K562 (cell line): ENCODE measurements at places on chromosomes 11 and 22. TPM values are rescaled to one million over a fixed set of nuclear protein-coding genes. Genes with fewer than 3 reads are reported as not detected.

GRCh38 chr11:2256951-2257700, 13.3 kb downstream of the ASCL2 start:
- no peak for DNase-seq

DNA sequence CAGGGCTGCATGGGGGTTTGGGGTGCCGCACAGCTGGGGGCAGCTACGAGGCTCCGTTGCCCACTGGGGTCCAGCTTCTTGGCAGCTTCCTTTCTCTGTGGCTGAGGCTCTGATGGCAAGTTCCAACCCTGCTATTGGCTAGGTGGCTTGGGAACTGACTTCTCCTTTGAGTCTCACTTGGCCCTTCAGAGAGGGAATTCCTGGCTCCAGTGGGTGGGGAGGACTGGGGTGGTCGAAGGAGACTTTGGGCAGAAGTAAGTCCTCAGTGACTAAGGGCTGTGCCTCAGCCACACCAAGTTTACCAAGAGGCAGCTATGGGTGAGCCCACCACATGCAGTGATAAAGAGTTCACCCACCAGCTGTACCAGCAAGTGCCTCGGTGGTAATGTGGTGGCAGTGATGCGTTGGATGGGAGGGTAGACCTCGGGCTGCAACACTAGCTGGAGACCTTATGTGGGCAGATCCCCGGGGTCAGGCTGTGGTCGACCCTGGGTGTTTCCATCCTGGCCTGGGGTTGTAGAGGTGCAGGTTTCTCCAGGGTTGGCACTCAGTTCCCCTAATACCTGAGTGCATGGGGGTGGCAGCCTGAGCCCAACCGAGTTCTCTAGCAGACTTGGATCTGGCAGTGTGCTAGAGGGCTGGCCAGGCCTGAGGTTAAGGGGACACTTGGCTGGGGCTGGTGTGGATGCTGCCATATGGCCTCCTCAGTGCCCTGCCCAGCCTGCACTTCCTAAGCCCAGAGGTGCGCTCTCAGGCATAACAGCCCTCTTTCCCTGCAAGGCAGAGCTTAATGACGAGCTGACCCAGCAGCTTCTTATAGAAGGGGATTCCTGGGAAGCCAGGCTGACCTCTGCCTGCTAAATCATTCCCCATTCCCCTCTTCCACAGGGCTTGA, 197.0 kb upstream of the CADM1 start:
- DNase-seq, result no peak

DNA sequence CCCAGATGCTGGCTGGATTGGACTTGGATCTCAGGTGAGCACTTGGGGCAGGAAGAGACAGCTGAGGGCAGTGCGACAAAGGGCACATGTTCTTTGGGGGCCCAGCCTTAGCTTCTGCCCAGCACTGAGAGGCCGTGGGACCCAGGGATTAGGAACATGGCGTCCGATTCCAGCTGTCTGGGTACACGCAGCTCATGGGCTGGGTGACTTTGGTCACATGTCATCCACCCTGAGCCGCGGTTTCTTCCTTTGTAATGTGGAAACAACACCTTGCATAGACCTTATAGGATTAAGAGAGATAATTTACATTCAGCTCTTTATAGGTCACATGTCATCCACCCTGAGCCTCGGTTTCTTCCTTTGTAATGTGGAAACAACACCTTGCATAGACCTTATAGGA, 39.8 kb downstream of the MYO18B start:
- DNase-seq, result no peak

- DNase-seq, result no peak
Observed at GRCh38 chr11:1419811-1420210, 30.1 kb downstream of the BRSK2 start.

GRCh38 chr11:122737951-122738693, 82.6 kb downstream of the UBASH3B start:
- no peak for DNase-seq

DNA sequence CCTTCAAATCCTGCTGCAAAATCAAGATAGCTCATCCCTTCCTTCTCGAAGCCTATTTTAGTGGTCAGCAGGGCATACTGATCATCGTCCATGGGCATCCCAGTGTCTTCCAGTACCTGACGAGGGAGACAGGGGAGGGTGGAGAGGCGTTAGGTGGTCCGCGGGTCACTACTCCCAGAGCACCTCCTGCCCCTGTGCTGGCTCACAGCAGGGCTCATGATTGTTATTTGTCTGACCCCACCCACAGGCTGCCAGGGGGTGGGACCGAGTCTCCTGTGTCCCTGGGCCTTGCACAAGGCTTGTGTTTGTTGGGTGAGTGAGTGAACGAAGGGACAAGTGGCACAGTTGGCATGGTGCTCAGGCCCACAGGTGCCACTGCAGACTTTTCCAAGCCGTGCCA, 177.0 kb downstream of the EFCAB6 start:
- no peak for DNase-seq

GRCh38 chr11:5929571-5930368, 12.3 kb upstream of the OR56A3 start:
- peak; percentile 22 for DNase-seq

GRCh38 chr22:21939461-21939913, 13.2 kb downstream of the PPM1F start:
- no peak for DNase-seq

DNA sequence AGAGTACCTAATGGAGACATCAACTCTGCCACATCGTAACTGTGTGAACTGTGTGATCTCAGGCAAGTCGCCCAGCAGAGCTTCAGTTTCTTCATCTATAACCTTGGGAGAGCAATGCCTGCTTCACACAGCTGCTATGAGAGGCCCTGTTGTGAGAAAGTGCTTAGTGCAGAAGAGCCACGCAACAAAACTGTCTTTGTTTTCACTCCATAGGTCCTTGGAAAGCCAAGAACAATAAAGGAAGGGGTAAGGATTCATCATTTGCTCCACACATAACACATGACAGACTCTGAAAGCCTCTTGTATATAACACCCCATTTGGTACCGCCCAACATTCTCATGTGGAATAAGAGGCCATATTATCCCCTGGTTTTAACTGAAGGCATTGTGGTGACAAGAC, 231.9 kb upstream of the ISX start:
- no peak for DNase-seq

GRCh38 chr11:84817998-84818397, 809.1 kb downstream of the DLG2 start:
- no peak for DNase-seq

DNA sequence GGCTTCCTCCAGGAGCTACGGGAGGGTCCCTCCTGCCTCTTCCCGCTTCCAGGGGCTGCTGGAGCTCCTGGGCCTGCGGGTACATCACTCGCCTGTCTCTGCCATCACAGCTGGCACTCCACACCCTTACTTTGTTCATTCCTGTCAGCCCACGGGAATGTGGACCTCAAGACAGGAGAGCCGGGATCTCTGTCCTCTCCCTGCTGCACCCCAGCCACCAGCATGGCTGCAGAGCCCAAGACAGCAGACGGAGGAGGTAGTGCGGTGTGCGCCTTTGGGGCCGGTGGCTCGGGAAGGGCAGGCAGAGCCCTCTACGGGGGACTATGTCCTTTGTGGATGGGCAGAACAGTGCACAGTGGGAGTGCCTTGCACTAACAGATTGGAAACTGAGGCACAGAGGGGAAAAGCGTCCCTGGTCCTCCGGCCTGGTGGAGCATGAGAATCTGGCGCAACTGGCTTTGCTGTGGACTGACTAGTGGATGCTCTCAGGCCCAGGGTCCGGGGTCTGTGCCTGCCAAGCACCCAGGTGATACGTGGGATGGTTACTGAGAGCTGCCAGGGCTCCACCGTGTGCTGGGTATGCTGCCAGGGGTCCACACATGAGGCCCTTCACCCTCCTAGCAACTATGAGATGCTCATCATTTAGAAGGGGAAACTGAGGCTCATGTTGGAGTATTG, 47.3 kb downstream of the IGF2 start:
- no peak for DNase-seq

DNA sequence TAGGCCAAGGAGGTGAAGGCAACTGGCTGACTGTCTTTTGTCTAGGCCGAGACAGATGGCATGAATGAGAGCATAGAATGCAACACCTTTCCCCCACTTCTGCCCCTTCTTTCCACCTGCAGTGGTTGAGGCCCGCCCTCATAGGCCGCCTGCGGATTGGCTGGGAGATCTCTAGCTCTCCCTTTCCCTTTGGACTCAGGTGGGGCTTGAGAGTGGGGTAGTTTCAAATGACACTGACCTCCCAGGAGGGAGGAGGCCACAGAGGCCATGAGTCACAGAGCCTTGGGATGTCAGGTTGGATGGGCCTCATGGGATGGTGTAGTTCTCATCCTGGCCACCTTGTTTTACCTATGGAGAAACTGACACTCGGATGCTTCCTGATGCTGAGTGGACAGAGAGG, 9.1 kb downstream of the MICAL2 start:
- no peak for DNase-seq

The GPR83 gene
- total RNA-seq, result 0.07 and 0.13 TPM in 2 replicates

The MGAT3 gene
- 11.4 and 11.5 TPM in 2 replicates for total RNA-seq

The APOA4 gene
- total RNA-seq, result not detected in 2 replicates

The CLDN25 gene
- total RNA-seq, result not detected in 2 replicates

The IL18BP gene
- total RNA-seq, result 5.2 and 9.4 TPM in 2 replicates

The BET1L gene
- total RNA-seq, result 55.9 and 59.7 TPM in 2 replicates
